ENCODE measurements at places on chromosomes 7 and 10.

- DNase-seq: peak; percentile 62
Observed at GRCh38 chr7:17304926-17305325, 6.5 kb downstream of the AHR start.

DNA sequence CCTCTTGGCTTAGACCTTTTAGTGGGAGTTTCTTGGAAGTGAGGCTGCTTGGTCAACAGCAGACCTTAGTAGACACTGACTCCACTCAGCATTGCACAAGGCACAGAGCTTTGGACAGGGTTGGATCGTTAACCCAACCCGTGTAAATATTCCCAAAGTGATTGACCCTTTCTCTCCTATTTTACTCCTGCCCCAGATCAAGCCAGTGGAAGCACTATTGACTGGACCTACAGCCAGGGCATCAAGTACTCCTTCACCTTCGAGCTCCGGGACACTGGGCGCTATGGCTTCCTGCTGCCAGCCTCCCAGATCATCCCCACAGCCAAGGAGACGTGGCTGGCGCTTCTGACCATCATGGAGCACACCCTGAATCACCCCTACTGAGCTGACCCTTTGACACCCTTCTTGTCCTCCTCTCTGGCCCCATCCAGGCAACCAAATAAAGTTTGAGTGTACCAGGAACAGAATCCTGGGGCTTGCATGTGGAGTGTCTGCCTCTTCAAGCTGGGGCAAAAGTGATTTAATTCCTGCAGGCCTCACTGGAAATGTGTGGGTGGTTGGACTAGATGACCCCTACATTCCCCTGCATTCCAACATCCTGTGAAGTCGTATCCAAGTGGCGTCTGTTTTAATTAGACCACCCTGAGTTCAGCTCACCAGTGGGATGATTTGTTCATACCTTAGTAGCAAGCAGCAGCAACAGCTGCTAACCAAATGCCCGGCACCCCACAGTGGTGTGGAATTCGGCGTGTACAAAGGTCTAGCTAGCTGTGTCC lies 7.5 kb downstream of the CPA1 start:
- DNase-seq: no peak

DNA sequence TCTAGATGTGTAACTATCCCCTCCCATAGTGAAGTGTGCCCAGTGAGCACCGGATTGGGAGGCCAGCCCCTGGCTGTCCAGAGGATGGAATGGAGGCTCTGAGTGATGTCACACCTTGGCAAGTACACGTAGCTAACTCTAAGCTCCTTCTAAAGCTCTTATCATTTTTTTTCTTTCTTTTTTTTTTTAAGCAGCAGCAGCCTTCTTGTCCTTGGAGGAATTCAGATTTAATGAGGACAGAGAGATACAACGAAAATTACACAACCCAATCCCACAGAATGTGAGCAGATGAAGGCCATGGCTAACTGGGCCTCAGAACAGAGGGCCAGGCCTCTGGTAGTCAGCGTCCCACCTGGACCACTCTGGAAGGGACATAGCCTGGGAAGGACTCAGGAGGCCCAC lies 11.3 kb downstream of the TNS3 start:
- DNase-seq: no peak

DNA sequence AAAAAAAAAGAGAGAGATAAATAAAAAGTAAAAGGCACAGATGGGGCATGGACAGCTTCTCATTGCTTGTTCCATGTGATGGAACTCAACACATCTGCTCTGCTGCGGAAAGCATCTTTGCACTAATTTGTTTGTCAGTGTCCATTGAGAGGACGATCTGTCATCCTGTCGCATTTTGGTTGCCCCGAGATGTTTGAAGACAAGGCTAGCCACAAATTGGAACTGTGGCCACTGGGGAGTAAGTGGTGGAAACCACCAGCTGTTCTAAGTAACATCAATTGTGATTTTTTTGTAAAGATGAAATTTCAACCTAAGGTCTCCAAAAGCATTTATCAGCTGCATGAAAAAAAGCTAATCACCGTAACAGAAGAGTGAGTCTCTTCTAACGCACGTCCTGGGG lies 312.7 kb downstream of the ADARB2 start:
- DNase-seq: no peak

- DNase-seq: no peak
Observed at GRCh38 chr10:71697938-71698709, 21.5 kb downstream of the C10orf105 start.

- DNase-seq: no peak
Observed at GRCh38 chr10:46283580-46284285, 3.1 kb upstream of the ANTXRL start.

GRCh38 chr7:100620804-100621203 lies 8.5 kb downstream of the MOSPD3 start:
- no peak for DNase-seq

DNA sequence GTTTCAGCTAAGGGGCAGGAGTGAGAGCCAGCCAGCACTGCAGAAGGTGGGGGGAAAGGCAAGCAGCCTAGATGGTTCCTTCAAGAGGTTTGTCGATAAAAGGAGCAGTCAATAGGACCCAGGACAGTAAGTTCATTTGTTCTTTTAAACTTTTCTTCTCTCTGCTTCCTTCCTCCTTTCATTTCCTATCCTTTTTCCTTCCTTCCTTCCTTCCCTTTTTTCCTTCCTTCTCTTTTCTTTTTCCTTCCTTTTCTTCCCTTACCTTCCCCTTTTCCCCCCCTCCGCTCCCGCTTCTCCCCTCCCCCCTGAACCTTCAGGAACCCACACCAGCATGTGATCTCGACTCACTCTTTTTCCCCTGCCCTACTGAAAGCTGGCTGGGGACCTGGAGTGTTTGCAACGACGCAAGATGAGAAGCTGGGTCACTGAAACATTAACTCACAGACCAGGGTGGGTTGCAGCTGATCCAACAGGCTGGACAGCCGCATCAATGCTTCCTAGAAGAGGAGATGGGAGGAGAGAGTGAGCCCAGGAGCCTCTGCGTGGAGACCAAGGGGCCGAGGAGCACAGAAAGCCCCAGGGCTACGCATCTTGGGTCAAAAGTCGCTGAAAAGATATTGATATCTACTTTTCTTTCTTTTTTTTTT lies 103.4 kb upstream of the SDK1 start:
- DNase-seq: no peak

- DNase-seq: no peak
Observed at GRCh38 chr10:97165499-97165898, 20.3 kb downstream of the SLIT1 start.

GRCh38 chr10:95504246-95504691 lies 56.9 kb downstream of the SORBS1 start:
- no peak for DNase-seq

GRCh38 chr7:128458956-128459355 lies 3.3 kb downstream of the HILPDA start:
- DNase-seq: no peak

- no peak for DNase-seq
Observed at GRCh38 chr10:67807855-67808456, 30.0 kb downstream of the DNAJC12 start.

DNA sequence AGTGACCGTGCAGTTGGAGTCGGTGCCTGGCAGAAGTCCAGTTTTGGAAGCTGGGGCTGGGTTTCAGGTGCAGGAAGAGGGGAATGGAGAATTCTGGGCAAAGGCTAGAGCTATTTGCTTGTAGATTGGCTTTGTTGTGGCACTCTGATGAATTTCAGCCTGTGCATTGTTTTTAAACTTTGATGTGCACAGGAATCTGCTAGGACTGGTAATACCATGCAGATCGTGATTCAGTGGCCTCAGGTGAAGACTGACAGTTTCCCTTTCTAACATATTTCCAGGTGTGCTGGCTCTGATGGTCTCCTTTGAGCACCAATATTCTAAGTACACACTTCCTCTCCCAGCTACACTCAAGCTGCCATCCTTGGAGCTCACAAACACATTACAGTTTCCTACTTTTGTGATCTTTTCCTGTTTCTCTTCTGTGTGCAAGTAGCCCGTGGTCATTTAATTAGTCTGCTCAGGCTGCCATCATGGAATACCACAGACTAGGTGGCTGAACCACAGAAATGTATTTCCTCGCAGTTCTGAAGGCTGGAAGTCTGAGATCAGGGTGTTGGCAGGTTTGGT lies 55.6 kb downstream of the NOC3L start:
- DNase-seq: no peak
